ENCODE measurements at places on chromosomes 12 and 14.
A peak's percentile ranks its signal among the peaks of the same experiment; 100 is the strongest.

DNA sequence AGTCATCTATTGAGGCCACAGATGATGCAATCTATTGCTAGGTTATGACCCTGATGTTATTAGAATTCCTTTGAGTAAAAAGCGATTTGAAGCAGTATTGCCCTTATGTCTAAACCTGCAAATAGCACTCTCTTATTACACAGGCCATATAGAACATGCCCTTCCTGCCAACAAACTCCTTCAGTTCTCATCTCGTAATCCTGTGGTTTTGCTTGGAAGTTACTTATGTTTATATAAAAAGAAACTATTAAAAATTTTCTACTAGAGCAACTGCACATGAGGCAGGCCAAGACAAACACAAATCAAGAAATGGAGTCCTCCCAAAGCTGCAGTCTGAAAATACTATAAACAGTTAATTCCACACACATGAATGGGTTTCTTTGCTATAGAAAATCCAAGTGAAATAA lies 1200.2 kb downstream of the LRFN5 start:
- DNase-seq = no peak

DNA sequence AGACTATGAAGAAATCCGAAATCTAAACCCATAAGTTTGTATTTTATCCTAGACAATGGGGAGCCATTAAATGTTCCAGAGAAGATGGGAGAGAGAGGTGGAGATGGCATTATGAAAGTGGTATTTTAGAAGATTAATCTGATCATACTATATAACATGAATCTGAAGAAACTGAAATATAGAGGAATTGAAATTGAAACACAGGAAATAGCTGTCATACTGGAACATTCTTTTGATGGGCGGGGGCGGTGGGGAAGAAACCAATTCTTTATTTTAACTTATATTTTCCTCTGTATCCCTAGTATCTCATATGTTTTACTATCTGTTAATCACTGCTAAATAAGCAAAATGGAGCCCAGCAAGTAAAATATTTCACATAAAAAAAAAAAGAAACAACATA lies 27.0 kb upstream of the FOXN3 start:
- DNase-seq = peak; percentile 47

- DNase-seq = no peak
Observed at GRCh38 chr14:77087631-77088030, 10.4 kb upstream of the CIPC start.

GRCh38 chr12:47120736-47121135 lies 41.0 kb upstream of the AMIGO2 start:
- no peak for DNase-seq

DNA sequence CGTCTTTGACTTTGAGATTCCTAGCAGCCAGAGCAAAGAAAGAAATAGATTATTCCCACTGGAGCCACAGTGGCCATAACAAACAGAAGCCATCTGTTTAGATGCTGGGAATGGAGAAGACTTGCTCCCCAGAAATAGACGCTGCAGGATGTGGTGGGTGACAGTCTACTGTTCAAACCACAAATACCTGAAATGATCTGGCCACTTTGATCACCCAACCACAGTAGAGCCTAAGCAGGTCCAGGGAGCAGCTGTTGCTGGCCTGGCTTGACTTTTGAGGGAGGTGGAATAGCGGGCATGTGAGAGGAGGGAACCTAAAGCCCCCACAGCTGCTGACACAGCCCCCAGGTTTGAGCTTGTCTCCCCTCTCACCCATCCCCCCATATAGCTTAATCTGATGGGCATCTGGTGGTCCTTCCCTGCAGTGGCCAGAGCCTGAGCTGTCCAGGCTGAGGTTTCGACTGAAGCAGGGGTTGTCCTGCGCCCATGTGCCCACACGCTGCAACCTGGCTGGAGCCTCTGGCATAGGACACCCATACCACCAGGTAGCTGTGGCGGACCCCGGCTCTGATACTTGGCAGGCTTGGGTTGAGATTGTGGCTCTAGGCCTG lies 38.7 kb downstream of the SH2B3 start:
- DNase-seq = peak; percentile 70

GRCh38 chr14:21408147-21408546 lies 24.3 kb upstream of the SUPT16H start:
- DNase-seq = no peak

DNA sequence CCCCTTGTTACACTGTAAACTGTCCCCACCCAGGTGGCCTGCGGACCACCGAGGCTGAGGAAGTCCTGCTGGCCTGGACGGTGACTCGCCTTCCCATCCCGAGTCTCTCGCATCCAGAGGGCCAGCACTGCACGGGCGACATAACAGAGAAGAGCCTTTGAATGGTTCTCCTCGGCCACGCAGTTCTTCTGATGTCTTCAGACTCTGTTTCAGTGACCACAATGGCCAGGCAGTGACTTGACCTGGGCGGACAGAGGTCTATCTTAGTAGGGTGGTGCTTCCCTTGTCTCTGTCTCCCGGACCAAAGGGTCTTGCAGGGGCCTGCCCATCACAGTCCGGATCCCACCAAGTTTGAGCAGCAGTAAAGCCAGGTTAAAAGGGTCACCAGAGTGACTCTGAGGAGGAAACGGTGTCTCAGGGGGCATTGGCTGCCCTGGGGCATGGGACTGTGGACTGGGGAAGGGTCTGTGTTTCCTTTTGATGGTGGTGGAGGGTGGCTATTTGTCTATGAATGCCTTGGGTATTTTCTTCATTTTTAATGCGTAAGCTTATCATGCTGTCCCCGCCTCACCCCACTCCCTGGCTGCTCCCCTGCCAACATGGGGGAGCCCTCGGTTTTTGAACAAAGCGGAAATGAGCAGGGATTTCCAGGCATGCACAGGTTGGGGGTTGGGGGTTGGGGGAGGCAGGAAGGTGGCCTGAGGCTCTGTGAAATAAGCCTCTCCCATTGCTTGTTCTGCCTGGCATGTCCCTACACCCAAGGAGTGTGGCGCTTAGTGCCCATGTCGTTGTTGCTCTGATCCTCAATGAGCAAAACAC lies 10.3 kb downstream of the KRT85 start:
- no peak for DNase-seq

GRCh38 chr12:120784804-120785203 lies 59.2 kb downstream of the ACADS start:
- DNase-seq = no peak

DNA sequence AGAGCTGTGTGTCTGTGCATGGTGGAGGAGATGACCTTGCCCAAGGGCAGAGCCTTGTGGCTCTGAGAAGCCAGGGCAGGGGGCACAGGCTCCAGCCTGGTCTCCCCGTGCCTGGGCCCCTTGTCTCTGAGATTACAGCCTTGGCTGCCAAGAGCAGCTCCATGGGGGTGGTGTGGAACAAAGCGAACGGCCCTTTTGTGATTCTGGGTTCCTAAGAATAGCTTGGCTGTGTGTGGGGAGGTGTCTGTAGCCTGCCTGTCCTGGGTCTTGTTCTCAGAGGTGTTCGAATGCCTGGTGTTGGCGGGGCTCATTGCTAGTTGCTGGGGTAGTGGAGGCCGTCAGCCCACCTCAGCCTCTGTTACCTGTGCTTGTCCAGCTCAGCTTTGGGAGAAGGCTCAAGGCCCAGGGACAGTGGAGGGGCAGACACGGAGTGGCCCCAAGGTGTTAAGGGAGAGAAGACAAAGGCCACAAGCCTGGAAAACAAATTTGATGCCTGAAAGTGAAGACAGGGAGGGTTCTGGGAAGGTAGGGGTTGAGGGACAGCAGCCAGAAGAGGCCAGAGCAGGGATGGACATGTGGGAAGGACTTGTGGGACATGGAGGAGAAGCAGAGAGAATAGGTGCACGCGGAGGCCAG lies 7.4 kb upstream of the MYH7 start:
- no peak for DNase-seq

DNA sequence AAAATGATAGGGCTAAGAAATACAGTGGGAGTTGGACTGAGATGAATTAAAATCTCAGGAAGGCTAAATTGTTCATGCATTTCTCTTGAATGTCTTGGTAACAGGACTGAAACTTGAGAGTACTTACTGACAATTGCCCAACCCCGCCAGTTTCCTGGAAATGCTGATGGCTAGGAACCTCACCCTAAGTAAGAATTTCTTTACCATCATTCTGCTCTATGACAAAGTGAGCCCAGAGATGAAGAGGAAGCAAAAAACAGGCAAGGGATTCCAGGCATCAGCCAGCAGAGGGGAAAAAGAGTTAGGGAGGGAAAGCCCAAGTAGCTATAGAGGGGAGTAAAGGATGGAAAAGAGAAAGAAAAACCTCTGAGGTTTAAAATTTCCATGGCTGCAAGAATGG lies 397.7 kb downstream of the MDGA2 start:
- DNase-seq = no peak

DNA sequence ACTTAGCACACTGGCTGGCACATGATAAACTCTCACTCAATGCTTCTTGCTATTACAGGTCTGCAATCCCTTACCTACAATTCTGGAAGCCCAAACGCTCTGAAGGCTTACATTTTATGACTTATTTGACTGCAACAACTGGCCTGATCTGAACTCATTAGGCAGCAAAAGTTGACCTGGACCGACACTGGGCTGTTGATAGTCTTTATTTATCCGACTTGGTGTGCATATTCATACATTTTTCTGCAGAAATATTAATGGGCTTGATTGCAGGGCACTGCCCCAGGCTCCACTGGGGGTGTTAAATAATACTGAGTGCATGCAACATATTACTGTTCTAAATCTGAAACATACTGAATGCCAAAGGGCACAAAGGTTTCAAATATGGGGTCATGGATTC lies 1076.7 kb downstream of the BCL11B start:
- no peak for DNase-seq

- no peak for DNase-seq
Observed at GRCh38 chr14:60775296-60775695, 40.7 kb downstream of the MNAT1 start.

DNA sequence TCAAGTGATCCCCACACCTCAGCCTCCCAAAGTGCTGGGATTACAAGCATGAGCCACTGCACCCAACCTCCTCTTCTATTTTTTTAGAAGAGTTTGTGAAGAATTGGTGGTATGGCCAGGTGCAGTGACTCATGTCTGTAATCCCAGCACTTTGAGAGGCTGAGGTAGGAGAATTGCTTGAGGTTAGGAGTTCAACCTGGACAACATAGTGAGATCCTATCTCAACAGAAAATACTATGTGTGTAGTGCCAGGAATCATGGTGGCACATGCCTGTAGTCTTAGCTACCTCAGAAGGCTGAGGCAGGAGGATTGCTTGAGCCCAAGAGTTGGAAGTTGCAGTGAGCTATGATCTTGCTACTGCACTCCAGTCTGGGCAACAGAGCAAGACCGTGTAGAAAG lies 5.5 kb upstream of the ATF7 start:
- DNase-seq = no peak

- no peak for DNase-seq
Observed at GRCh38 chr12:16884819-16885218, 278.9 kb upstream of the LMO3 start.

DNA sequence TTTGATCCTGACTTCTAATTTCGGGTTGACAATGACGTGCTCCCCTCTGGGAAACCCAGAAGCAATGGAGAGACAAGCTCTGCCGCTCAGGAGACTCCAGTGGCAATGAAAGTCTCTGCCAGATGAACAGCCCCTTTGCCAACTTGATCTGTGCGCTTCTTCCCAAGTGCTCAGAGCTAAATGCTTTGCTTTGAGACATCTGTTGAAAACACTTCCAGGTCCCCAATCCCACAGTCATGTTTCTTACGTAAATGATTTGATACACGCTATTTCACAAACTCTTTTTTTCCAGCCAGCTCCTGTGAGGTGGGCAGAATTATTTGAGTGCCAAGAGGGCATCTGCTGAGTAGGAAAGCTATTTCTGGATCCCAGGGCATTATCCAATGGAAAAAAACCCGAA lies 147.6 kb downstream of the RIMBP2 start:
- DNase-seq = no peak

- peak; percentile 26 for DNase-seq
Observed at GRCh38 chr14:62179367-62180018, 417.3 kb downstream of the SNAPC1 start.

DNA sequence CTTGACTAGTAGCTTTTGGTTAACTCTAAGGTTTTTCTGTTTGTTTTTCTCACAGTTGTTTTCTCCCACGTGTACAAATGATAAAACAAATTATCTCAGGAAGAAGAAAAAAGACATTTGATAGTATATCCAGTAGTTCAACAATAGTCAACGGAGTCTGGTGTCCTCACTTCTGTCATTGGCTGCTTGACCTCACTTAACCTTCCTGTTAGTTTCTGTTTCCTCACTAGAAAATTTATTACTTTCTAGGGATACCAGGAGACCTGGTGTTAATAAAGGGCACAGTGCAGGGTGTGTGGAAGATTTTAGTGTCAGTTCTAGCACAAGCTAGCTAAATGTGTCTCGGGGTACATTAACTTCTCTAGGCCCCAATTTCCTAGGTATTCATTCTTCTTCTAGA lies 116.0 kb downstream of the PRKCH start:
- no peak for DNase-seq

GRCh38 chr12:69648476-69648875 lies 37.8 kb upstream of the LRRC10 start:
- no peak for DNase-seq

GRCh38 chr12:52657250-52657902 lies 5.4 kb upstream of the KRT2 start:
- DNase-seq = no peak

DNA sequence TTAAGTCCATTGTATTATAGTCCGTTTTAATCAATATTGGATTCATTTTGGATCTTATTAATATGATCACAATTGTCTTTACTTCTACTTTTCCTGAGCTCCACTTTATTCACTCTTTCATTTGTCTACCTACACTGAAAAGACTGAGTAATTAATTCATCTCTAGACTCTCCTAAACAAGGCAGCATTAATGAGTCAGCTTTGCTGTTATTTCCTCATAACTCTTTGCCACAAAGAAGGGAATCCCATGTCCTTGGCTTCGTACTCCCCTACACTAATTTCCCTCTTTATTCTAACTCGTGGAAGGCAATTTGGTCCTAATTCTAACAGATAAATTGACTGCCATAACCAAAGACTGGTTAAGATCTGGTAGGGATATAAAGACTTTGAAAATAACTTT lies 91.9 kb downstream of the ARMH4 start:
- DNase-seq = no peak

- no peak for DNase-seq
Observed at GRCh38 chr12:1660304-1661187, 30.3 kb upstream of the ADIPOR2 start.

DNA sequence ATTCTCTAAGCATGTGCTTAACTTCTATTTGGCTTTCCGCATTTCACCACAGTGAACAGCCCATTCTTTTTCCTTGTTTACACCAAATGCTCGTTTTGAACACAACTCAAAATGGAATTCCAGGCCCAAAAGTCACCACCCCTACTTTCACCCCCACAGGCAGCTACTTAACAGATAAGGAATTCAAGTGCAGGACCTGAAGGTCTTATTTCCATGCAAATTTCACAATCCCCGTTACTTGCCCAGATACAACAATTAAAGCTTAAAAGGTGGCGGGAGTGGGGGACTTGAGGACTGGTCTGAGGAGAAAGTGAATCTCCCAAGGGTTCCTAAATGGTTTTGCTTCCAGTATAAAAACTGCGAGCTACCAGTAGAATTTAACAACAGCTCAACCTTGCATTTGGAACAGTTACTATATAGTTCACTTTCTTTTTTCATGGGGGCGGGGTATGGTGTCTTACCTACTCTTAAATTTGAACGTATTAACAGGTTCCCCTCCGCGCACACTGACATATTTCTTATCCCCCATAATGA lies 3.7 kb downstream of the USP44 start:
- DNase-seq = no peak

GRCh38 chr12:130331146-130331545 lies 6.5 kb upstream of the PIWIL1 start:
- DNase-seq = no peak

GRCh38 chr12:60981473-60981872 lies 1278.7 kb upstream of the USP15 start:
- DNase-seq = no peak

Measured in GM13976 (cell line).